ENCODE measurements at places on chromosomes 7 and 10.

DNA sequence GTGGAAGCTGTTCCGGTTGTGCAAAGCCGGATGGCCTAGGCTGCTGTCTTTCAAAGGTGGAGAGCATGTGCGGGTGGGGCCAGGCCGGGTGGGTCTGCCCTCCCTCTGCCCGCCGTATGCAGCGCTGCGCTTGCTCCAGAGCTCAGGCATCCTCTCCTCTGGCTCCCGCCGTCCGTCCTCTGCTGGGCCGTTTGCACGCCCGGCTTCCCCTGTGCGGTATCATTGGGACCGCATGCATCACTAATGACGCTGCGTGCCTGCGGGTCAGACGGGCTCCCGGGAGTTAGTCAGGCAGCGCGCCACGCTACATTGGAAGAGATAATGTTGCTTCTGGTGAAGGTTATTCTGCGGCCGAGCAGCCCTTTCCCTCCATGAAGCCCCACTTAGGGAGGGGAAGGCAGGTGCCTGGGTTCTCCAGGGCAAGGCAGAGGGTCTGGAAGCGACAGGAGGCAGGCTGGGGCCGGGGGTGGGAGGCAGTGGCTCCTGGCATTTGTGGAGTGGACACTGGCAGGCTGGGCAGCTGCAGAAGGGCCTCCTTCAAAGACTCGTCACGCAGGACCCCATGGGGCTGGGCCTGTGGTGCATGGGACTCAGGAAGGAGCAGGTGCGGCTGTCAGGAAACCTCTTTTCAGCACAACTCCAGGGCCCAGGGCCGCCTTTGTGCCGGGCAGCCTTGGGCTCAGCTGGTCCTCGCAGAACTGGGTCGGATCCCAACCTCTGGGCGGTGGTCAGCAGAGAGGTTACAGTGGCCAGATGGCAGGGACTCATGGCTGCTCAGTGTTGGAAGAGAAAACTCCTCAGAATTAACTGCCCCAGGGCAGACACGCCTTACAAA, 318.5 kb downstream of the WDR37 start:
- no peak for DNase-seq

- no peak for DNase-seq
Observed at GRCh38 chr10:80585812-80586211, 48.1 kb downstream of the SH2D4B start.

DNA sequence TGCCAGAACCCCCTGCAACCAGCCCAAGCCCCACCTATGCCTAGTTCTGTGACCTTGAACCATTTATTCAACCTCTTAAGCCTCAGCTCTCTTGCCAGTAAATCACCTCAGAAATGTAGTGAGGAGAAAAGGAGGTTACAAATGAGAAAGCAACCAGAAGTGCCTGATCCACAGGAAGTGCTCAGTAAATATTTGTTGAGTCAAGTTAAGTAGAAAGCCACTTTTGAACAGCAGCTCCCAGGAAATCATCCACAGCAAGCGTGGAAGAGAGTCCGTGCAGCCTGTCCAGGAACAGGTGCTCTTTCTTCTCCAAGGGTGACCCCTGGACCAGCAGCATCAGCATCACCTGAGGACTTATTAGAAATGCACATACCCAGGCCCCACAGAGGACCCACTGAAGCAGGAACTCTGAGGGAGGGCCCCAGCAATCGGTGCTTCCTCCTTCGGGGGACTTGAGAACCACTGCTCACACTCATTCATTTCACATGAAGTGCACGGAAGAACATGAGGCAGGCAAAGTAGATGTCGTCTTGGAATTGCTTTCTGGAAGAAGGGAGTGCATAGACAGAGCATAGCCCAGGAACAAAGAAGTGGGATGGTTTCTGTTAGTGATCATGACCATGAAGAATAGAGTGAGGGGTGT, 6.3 kb upstream of the C10orf71 start:
- no peak for DNase-seq

GRCh38 chr10:101331956-101332355, 22.0 kb upstream of the BTRC start:
- DNase-seq: no peak

GRCh38 chr7:56124981-56125380, 8.8 kb upstream of the NUPR2 start:
- DNase-seq: no peak

GRCh38 chr10:46525824-46526681, 30.4 kb downstream of the GPRIN2 start:
- no peak for DNase-seq

- DNase-seq: no peak
Observed at GRCh38 chr10:5581670-5582566, 57.2 kb downstream of the CALML3 start.
